Osteoblast (primary cell): ENCODE measurements at places on chromosomes 2 and 18. TPM values are rescaled to one million over a fixed set of nuclear protein-coding genes. Genes with fewer than 3 reads are reported as not detected.
A peak's percentile ranks its signal among the peaks of the same experiment; 100 is the strongest.

GRHL1 gene
- 0.29 and 0.36 TPM in 2 replicates for total RNA-seq

RTP5 gene
- total RNA-seq, result not detected in 2 replicates

CGREF1 gene
- total RNA-seq, result 6.8 and 14.5 TPM in 2 replicates

CETN1 gene
- total RNA-seq, result not detected in 2 replicates

IL1B gene
- total RNA-seq, result 0.36 TPM in 1 of 2 replicates, not detected in the other

CIDEA gene
- total RNA-seq, result not detected in 2 replicates

SPP2 gene
- total RNA-seq, result not detected in 2 replicates

GRCh38 chr2:65649811-65650589 is 217.6 kb upstream of the SPRED2 start:
- DNase-seq, result no peak
- no peak overlapping the region for H3K27ac ChIP-seq
- H3K36me3 ChIP-seq, result no peaks in the 10 kb centered on the region
- peaks cover 6% of the 10 kb centered on the region for H3K27me3 ChIP-seq

GRCh38 chr18:21049306-21049705 is 62.3 kb downstream of the ROCK1 start:
- no peak for DNase-seq
- H3K27me3 ChIP-seq, result no peaks in the 10 kb centered on the region
- H3K27ac ChIP-seq, result peak overlapping the region; percentile 43
- peaks cover 26% of the 10 kb centered on the region for H3K4me1 ChIP-seq
- H3K4me3 ChIP-seq, result no peak overlapping the region

DNA sequence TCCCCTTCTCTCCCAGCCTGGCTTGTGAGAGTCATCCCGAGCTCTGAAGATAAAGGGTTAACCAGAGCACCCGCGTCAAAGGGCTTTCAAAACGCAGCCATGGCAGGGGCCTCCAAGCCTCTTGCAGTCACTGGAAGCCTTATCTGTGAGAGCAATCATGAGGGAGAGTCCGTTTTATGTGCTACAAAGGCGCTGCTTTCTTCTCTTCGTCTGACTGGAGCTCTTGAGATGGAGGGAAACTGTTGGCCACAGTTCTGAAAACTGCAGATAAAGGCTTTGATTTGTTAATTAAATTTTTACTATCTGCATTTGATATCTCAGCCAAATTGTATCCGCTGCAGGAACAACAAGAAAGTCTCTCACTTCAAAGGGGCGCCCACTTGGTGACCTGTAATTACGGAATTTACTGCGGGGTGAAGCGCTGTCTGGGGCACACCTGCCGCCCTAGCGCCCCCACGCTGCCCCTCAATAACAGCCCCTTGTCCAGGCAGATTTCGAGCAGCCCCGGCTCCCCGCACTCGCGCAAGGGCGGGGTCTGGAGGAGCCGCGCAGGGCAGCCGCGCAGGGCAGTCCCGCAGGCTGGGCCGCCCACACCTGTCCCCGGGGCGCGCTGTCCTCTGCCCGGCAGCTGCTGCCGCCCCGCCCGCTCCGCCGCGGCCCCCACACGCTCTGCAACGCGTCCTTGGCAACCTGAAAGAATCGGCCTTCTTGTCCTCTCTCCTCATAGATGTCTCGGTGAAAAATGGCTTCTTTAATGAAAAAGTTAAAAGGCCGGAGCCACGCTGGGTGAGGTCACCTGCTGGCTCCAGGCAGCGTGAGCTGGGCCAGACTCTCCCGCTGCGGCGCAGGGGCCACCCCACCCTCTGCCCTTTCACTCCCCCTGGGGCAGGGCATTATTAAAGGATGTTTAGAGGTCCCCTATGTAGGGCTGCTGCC is 217.9 kb downstream of the VAPA start:
- peak overlapping the region; percentile 36 for H3K4me3 ChIP-seq
- peaks cover 7% of the 10 kb centered on the region for H3K4me1 ChIP-seq
- no peak overlapping the region for H3K27ac ChIP-seq
- H3K36me3 ChIP-seq, result no peaks in the 10 kb centered on the region
- peak; percentile 80 for DNase-seq

DNA sequence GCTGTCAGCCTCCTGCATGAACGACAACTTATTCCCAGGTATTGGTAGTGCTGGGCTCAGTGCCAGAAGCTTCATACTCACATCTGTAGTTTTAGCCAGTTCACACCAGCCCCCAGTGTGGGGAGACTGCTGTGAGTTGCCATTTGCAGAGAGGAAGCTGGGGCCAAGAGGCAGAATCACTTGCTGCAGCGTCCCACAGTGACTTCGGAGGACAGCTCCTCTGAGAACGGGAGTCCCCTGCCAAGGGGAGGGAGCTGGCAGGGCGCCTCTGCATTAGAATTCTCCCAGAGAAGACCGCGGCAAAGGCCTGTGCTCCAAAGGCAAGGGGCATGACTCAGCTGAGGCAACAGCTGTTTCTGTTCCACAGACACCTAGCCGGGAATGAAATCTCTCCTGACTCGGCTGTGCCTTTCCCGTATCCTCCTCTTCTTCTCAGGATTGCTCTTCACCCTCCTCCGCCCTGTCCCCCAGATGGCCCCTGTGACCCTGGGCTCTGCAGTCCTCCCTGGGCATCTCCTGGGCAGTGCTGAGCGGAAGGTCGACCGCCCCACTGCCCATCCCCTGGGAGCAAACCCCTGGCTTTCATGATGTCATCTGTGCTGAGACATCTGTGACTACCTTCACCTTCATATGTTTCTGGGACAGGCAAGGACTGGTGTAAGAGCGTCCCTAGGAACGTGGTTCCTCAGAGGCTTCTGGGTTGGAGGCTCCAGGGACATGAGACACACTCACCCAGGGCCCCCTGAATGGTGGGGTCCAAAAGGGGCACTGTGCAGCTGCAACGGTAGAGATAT is 18.0 kb downstream of the MAL start:
- no peak overlapping the region for H3K4me3 ChIP-seq
- no peak overlapping the region for H3K27ac ChIP-seq
- H3K27me3 ChIP-seq, result peaks cover 12% of the 10 kb centered on the region
- DNase-seq, result peak; percentile 97
- H3K36me3 ChIP-seq, result no peaks in the 10 kb centered on the region

GRCh38 chr2:98123286-98123685 is 36.3 kb downstream of the VWA3B start:
- DNase-seq, result no peak
- H3K4me3 ChIP-seq, result no peak overlapping the region
- H3K27me3 ChIP-seq, result peaks cover 64% of the 10 kb centered on the region
- H3K36me3 ChIP-seq, result no peaks in the 10 kb centered on the region

GRCh38 chr18:8952769-8953760 is 149.4 kb upstream of the NDUFV2 start:
- H3K27me3 ChIP-seq, result no peaks in the 10 kb centered on the region
- H3K27ac ChIP-seq, result no peak overlapping the region
- no peaks in the 10 kb centered on the region for H3K36me3 ChIP-seq
- H3K4me3 ChIP-seq, result no peak overlapping the region

- H3K27ac ChIP-seq, result no peak overlapping the region
- DNase-seq, result no peak
- H3K36me3 ChIP-seq, result no peaks in the 10 kb centered on the region
These were observed 535.9 kb downstream of the XIRP2 start for GRCh38 chr2:167424221-167424620.

GRCh38 chr2:184049566-184049965 is 548.8 kb upstream of the ZNF804A start:
- no peaks in the 10 kb centered on the region for H3K36me3 ChIP-seq
- H3K27ac ChIP-seq, result no peak overlapping the region
- H3K27me3 ChIP-seq, result no peaks in the 10 kb centered on the region
- H3K4me1 ChIP-seq, result no peaks in the 10 kb centered on the region

DNA sequence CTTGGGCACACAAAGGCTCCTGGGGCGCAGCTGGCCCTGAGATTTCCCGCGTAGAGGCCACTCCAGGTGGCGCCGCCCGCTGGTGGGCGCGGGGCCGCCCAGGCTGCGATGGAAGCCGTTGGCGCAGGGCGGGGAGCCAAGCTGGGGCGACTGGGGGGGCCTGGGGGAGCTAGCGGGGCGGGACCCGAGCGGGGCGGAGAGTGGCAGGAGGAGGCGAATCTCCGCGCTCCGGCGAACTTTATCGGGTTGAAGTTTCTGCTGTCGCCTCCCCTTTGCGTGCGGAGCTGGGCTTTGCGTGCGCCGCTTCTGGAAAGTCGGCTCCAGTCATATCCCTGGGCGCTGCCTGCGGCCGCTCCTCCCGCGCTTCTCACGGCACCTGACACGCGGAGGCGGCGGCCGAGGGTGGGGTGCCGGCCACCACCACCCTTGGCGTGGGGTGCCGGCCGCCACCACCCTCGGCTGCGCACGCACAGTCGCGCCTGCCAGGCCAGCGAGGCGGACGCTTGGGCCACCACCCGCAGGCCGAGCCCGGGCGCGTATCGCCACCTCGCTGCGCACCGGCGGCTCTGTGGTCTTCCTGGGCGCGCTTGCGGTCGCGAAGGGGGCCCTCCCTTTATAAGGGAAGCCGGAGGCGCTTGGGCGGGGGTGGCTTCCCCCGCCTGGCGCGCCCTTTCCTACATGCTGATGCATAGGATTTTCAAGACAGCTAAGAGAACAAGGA is 919 bp upstream of the CYP1B1 start:
- DNase-seq, result peak; percentile 98
- H3K27ac ChIP-seq, result peak overlapping the region; percentile 97
- peaks cover 20% of the 10 kb centered on the region for H3K36me3 ChIP-seq
- H3K27me3 ChIP-seq, result peaks cover 23% of the 10 kb centered on the region
- peaks cover 22% of the 10 kb centered on the region for H3K4me1 ChIP-seq

DNA sequence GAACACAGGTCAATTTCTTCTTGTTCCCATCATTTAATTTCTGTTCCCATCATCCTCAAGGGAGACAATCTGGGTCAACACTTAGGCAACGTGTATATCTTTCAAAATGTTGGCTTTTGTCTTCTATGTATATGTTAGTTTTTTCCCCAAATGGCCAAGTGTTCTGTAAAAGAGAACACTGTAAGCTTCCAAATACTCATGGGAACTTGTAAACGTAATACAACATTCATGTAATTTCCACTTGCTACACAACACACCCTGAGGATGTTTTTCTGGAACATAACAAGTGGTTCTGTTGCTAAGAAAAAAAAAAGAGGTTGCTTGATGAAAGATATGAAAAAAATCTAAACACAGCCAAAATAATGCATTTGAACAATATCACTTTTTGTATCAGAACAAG is 149.1 kb downstream of the ATAD2B start:
- H3K4me3 ChIP-seq, result no peak overlapping the region
- H3K27ac ChIP-seq, result no peak overlapping the region
- no peaks in the 10 kb centered on the region for H3K4me1 ChIP-seq
- no peaks in the 10 kb centered on the region for H3K27me3 ChIP-seq
- no peaks in the 10 kb centered on the region for H3K36me3 ChIP-seq
- DNase-seq, result no peak

DNA sequence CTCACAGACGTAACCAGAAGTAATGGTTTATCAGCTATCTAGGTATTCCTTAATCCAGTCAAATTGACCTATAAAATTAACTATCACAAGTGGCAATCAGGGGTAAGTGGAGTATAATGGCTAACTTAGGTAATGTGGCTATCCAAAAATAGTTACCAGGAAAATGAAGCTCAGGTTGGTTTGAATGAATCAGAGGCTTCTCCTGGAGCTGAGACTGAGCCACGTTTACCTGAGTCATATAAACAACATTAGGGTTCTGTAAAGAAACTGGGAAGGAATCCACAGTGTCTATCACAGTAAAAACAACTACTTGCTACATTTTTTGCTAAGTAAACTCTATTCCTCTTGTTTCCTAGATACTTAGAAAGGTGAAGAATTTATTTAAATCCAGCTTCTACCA is 236.0 kb upstream of the SPHKAP start:
- H3K4me3 ChIP-seq, result no peak overlapping the region
- peak; percentile 15 for DNase-seq
- no peaks in the 10 kb centered on the region for H3K4me1 ChIP-seq
- H3K36me3 ChIP-seq, result no peaks in the 10 kb centered on the region
- H3K27me3 ChIP-seq, result no peaks in the 10 kb centered on the region

- no peaks in the 10 kb centered on the region for H3K27me3 ChIP-seq
- peak overlapping the region; percentile 94 for H3K4me3 ChIP-seq
- H3K4me1 ChIP-seq, result peaks cover 15% of the 10 kb centered on the region
- H3K36me3 ChIP-seq, result peaks cover 10% of the 10 kb centered on the region
- H3K27ac ChIP-seq, result peak overlapping the region; percentile 78
- no peak for DNase-seq
These were observed 1.3 kb downstream of the ADI1 start for GRCh38 chr2:3517948-3518495.

- no peaks in the 10 kb centered on the region for H3K4me1 ChIP-seq
- no peaks in the 10 kb centered on the region for H3K27me3 ChIP-seq
- no peak overlapping the region for H3K27ac ChIP-seq
These were observed 21.6 kb downstream of the DSG4 start for GRCh38 chr18:31398191-31398590.

- no peak overlapping the region for H3K4me3 ChIP-seq
- H3K4me1 ChIP-seq, result no peaks in the 10 kb centered on the region
- no peak overlapping the region for H3K27ac ChIP-seq
- H3K36me3 ChIP-seq, result no peaks in the 10 kb centered on the region
- H3K27me3 ChIP-seq, result no peaks in the 10 kb centered on the region
- no peak for DNase-seq
These were observed 164.0 kb downstream of the RDH14 start for GRCh38 chr2:18396329-18397010.

DNA sequence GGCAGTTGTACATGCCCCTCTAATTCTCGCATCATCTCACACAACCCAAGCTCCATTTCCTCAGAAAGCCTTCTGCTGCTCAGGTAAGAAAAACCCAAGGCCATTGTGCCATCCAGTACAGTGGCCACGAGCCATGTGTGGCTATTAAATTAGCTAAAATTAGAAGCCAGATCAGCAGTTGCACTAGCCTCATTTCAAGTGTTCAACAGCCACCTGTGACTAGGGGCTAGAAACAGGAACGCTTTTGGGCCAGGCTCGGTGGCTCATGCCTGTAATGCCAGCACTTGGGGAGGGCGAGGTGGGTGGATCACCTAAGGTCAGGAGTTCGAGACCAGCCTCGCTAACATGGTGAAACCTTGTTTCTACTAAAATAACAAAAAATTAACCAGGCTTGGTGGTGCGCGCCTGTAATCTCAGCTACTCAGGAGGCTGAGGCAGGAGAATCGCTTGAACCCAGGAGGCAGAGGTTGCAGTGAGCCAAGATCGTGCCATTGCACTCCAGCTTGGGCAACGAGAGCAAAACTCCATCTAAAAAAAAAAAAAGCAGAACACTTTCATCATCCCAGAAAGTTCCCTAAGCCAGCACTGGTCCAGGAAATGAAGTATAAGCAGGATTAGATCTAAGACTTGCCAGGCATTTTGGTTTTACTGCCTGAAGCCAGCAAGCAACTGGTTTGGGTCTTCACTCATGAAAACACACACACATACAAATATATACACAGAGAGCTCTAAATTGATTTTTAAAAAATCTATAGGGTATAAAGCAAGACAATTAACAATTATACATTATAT is 35.7 kb downstream of the ATP8B1 start:
- no peak overlapping the region for H3K4me3 ChIP-seq
- no peaks in the 10 kb centered on the region for H3K27me3 ChIP-seq
- no peak for DNase-seq

GRCh38 chr18:41666231-41666630 is 288.8 kb upstream of the PIK3C3 start:
- no peaks in the 10 kb centered on the region for H3K36me3 ChIP-seq
- H3K27ac ChIP-seq, result no peak overlapping the region
- no peak for DNase-seq
